ENCODE measurements at places on chromosomes 16 and 17.

- DNase-seq = no peak
These were observed 221.2 kb downstream of the NTN1 start for GRCh38 chr17:9242497-9242881.

DNA sequence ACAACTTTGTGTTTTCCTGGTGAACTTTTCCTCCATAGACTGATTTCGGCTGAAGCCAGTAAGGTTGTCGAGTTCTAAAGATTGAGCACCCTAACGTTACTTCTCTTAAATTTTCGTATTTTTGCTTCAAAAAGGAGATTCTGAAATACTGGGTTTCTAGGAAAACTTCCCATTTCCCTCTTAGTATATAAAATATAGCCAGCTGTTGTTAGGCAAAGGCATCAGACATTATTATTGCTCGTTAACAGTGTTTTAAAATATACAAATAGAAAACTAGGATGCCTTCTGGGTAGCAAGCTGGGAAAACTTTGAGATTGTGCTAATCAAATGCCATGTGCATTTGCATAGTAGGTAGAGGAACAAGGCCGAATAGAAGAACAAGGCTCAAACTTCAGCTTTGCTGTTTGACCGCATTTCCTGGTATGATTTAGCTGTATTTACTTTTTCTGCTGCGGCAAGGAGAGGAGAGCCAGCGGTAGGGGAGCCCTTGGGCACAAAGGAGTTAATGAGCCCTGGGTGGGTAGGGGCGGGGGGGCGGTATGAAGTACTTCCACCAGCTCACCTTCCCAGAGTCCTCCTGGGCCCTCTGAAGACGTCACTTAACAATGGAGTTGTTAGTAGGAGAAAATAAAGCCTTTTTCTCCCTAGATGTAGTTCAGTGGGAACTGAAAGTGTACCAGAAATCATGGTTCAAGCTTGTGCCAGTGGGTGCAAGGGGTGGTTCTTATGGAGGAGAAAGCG is 151.9 kb downstream of the MSI2 start:
- no peak for DNase-seq

DNA sequence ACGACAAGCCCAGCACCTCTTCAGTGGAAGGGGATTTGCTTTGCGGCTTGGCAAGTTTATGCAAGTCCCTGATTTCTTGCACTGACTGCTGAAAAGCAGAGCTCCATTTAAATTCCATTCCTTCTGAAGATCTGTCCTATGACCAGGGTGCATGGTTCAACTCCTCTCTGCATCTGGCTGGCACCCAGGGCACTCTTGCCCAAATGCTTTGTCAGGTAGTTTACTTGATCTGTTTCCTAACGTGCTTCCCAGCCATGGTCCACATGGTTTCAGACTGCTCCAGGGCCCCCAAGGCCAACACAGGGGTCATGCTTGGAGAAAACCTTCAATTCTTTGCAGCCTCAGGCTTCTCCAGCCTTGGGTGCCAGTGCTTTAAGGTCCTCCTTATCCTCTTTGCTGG is 11.2 kb upstream of the HP start:
- no peak for DNase-seq

- DNase-seq = peak; percentile 58
These were observed 2.2 kb downstream of the NR1D1 start for GRCh38 chr17:40097931-40098845.

DNA sequence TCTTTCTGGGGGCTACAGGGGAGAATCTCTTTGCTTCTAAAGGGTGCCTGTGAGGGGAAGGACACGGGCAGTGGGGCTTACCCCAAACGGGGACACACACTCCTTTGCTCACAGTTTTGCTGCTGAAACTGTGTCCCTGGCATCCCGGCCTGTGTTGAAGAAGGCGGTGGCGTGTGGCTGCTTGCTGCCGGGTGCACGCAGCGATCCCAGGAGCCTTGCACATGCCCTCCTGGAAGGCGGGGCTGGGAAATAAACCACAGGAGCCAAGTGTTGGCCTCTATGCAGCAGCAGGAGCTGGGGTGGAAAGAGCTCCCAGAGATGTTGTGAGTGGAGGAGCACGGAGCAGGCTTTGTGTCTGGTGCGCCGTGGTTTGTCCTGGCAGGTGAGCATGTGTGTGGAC is 131.0 kb upstream of the CIBAR2 start:
- DNase-seq = no peak

DNA sequence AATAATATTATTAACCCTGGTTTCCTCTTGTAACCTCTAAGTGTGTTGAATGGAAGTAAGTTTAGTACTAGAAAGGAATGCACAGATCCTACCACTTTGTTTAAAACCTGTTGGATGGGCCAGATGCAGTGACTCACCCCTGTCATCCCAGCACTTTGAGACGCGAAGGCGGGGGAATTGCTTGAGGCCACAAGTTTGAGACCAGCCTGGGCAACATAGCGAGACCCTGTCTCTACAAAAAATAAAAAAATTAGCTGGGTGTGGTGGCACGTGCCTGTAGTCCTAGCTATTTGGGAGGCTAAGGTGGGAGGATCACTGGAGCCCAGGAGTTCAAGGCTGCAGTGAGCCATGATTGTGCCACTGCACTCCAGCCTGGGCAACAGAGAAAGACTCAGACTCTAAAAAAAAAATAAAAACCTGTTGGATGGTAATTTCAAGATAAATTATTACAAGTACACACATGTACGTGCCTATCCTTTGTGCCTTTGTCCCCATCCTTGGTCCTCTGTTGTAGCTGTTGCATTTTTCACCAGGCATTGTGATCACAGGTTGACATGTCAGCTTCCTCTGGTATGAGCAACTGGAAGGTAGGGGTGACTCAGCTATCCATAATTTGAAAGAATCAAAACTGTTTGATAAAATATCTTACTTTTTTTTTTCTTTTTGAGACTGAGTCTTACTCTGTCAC is 30.7 kb upstream of the METTL9 start:
- DNase-seq = no peak

DNA sequence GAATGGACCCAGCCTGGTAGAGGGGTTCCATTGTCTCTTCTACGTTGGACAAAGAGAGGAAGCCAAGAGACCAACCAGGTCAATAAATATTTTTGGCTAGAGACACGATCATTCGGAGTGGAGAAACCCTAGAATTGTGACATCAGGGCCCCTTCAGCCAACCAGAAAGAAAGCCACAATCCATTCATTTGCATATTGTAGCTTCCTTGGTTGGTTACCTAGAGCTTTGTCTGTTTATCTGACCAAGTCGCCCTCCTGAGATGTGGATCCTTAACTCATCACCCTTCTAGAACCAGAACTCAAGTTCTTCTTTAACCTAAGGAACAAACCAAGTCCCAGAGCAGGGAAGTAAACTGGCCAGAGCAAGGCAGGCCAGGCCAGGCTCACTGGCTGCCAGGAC is at the start of gene CCDC182:
TSS of gene CCDC182 (minus strand) at position 58 of the 400 bp plus-strand sequence. CDS start at position 31, 27 bp downstream.
- DNase-seq = no peak

DNA sequence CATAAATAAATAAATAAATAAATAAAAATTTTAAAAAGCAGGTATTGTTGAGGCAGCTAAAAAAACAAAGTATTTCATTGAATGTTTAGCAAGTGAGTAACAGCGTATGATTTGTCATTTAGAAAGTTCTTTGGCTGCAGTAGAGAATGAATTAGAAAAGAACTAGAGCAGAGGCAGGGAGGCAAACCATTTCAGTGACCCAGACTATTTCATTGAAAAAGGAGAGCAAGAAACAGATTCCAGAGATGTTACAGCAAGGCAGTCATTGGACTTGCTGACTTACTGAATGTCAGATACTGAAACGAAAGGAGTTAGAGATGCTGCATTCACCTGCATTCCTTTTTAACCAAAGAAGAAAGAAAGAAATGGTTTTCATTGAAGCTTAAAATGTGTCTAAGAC is 105.5 kb upstream of the HLF start:
- DNase-seq = peak; percentile 38

DNA sequence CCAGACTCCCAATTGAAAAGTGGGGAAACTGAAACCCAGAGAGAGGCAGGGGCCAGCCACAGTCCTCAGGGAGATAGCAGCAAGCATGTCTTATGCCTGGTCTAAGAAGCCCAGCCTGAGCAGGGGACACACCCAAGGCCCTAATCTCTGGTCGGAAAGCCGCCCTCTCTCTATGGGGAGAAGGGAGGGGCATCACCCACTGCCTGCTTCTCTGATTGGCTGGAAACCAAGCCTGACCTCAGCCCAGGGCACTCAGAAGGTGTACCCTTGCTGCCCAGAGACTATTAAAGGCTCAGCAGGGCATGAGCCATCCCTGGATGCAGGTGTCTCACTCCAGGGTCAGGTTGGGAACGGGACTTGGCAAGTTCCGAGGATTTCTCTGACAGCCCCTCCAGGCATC is 5.7 kb upstream of the KRT13 start:
- no peak for DNase-seq

DNA sequence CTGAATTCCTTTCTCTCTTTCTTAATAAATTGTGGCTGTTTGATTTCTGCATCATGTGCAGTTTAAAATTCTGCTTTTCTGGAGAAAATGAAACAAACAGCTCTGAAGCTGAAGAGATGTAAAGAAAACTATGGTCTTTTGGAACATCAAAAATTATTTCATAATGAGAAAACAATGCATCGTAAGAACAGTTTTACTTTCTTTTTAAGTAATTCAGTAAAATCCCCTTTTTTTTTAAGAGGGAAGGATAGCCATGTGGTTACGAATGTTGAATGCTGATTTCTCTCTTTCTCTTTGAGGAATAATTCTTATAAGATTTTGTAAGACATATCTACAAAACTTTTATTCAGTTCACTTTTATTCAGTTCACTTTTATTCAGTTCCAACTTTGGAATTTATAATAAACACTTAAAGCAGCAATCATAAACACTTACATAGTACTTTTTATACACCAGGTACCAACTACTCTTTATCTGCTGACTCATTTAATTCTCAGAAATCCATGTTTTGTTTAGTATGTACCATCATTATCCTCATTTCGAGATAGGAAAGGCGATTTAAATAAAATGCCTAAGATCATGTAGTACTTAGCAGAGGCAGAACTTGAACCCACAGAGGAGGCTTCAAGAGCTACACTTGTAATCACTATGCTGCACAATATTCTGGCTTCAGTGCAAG is 26.6 kb downstream of the CNTNAP4 start:
- no peak for DNase-seq

DNA sequence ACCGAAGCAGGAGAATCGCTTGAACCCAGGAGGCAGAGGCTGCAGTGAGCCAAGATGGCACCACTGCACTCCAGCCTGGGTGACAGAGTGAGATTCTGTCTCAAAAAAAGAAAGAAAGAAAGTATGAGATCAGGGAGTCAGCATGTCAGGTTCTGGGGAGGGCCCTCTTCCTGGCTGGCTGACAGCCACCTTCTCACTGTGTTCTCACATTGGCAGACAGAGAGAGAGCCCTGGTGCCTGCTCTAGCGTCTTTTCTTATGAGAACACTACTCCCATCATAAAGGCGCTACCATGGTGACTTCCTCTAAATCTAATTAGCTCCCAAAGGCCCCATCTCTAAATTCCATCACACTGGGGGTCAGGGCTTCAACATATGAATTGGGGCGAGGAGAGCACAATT is 27.6 kb upstream of the RBBP6 start:
- no peak for DNase-seq
